Brain pericyte (primary cell): ENCODE measurements at places on chromosomes 4 and X.

DNA sequence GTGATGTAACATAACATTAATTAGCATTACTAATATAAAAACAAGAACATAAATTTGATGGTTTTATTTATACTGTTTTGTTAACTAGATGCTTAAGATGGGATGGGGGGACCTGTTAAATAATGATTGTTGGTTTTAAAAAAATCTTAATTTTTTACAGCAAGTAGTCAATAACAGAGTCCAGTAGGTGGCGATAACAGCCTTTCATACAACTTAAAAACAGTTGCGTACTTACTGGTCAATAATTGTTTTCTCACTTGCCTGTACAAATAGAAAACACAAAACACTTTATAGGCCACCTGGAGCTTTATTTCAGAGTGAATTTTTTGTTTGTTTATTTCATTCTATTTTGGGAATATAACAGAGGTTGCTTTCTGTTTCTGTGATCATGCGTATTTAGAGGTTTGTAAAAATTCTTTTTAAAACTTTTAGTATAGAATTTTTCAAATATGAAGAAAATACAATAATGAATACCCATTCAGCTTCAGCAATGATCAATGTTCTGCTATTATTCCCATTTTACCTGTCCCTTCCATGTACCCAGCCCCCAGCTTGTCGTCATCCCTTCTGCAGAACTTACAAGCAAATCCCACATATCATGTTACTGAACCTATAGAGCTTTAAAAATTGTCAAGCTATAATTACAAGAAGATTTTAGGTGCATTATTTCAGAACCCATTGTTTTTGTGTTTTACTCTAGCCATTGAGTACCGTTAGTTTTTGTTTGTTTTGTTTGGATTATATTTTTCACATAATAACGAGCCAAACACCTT is 97.1 kb downstream of the MRPL1 start:
- DNase-seq: no peak

- no peak for DNase-seq
These were observed 4.7 kb downstream of the TMSB4X start for GRCh38 chrX:12979616-12980015.

DNA sequence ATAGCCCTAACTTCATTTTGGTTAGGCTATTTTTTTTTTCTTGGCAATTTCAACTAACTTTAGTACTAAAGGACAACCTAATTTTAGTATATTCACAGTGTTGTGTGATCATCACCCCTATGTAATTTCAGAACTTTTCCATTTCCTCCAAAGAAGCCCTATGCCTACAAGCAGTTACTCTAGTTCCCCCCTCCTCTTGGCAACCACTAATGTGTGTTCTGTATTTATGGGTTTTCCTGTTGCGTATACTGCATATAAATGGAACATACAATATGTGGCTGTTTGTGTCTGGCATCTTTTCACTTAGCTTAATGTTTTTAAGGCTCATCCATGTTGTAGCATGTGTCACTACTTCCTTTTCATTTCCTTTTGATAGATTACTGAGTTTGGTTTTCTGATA is 57.6 kb downstream of the N4BP2 start:
- no peak for DNase-seq

DNA sequence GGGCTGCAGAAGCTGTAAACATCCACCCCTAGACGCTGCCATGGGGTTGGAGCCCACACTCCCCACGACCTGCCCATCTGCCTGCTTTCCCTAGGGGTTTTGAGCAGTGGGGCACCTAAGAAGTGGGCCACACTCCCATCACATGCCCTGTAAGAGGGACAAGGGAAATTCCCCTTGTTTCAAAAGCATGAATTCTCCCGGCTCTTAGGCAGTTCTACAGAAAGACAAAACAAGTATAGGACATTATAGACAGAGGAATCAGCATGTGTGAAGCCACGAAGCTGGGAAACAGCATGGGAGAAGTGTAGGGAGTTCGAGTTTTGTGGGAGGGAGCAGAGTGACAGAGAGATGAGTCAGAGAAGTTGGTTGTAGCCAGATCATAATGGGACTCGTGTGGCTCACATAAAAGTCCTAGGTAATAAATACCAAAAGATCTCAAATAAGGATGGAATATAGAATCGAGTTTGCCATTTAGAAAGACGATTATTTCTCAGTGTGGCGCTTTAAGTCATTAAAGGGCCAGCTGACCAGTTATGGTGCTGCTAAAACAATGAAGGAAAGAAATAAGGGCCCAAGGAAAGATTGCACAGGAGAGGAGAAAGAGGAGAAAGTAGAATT is 23.9 kb downstream of the APOO start:
- DNase-seq: peak; percentile 51

- no peak for DNase-seq
These were observed 13.7 kb downstream of the ZBTB33 start for GRCh38 chrX:120264341-120264740.

DNA sequence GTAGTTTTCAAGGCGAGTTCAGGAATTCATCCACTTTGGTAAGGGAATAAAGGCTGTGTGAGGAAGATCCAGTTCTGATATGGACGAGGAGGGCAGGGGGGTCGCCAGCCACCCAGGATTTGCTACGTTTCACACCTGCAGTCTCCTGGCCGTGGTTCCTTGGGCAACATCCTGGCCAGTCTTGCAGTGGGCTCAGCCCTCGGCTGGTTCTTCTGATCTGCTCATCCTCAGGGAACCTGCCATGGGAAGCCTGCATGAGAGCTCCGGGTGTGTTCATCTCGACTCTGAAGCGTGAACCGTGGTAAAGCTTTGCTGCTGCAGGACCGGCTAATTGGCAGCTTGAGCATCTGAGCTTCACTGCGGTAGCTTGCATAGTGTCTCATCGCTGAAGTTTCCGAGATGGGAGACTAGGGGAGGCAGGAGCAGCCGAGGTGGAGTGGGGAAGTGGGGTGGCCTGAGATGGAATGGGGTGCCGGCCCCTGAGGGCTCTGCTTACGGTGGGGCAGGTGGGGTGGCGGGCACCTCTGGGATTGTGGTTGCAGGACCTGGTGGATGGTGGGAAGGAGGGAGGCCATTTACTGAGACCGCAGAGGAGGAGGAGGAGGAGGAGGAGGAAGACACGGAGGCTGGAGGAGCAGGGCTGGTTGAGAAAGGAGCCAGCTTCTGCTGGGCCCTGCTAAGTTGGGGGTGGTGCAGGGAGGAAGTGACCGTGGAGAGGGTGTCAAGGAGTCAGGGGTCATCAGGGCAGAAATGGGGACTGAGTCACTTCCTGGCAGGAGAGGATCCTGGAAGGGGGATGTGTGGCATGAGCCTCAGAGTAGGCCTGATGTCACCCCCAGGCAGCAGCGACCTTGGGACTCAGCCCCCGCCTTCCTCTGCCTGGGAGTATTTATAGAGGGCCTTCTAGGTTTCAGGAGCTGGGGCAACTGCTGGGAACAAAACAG is 213.1 kb upstream of the PSAPL1 start:
- no peak for DNase-seq

GRCh38 chrX:78375894-78376293 is 48.5 kb upstream of the CYSLTR1 start:
- DNase-seq: no peak

GRCh38 chr4:129453524-129454200 is 357.7 kb downstream of the C4orf33 start:
- no peak for DNase-seq

DNA sequence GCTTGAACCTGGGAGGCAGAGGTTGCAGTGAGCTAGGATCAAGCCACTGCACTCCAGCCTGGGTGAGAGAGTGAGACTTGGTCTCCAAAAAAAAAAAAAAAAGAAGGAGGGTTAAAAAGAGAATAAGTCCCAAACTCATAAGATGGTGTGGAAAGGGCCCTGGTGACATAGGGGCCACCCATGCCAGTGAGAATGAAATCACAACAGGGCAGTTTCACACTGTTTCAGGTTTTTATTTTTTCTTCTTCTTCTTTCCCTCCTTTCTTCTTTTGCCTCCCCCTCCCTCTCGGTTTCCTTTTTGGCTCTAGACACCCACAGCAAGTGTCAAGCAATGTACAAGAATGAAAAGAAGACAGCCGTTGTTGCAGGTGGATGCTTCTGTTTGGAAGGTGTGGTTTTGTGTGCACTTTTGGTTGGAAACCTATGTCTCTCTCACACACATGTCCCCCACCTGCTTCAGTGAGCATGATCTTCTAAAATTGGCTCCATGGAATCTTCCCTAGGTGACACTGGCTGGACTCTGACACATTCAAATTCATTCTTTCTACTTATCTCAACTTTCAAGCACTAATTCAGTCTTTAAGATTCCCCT is 14.4 kb upstream of the TLR8 start:
- no peak for DNase-seq

DNA sequence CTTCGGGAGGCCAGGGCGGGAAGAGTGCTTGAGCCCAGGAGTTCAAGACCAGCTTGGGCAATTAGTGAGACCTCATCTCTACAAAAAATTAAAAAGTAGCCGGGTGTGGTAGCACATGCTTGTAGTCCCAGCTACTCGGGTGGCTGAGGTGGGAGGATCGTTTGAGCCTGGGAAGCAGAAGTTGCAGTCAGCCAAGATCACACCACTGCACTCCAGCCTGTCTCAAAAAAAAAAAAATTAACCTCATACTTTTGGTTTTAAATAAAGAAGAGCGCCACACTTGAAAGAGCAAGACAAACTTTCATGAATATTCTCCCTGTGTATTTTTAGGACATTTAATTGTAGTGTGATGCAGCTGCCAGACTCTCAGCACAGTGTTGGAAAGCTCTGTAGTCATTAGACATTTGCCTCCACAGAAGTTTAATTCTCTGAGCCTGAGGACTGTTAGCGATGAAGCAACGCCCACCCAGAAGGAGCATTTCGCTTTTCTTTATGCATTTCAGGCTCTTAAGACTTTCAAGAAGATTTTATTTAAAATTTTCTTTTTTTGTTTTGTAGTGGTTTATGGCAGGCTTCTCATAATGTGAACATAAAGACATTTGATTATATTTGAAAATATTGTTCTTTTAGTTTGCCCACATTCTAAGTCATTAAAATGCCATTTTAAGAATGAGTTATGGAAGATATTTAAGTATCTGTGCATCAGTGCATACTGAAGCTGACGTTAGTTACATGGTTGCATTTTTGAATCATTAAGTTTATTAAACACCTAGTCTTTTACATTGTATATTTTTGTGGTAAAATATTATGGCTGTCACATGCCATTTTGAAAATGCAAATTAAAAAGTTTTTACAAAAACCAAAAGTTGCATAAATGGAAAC is 45.8 kb downstream of the DCLK2 start:
- no peak for DNase-seq

- DNase-seq: no peak
These were observed at the start of gene TCEAL9 for GRCh38 chrX:103356130-103356798. Gene TCEAL9 (plus strand): TSS chrX:103356506. CDS start chrX:103357685, 1,179 bp downstream.

DNA sequence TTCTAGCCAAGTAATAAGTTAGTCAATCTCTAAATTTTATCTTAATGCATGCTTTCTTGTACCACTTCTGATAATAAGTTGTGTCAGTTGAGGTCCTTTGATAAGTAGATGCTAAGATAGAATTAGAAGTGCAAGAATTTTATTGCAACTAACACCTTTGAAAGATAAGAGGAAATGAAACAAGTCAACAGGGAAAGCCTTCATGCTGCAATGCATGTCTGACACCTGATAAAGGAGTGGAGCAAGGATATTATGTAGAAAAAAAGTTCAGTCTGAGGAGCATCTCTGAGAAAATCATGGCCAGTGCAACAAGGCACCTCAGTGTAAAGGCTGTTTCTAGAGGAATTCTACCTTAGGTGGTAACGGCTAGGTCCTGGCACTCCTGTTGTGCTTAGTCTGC is 210.7 kb upstream of the PPP1R2C start:
- DNase-seq: no peak

- no peak for DNase-seq
These were observed 5.1 kb upstream of the DHX15 start for GRCh38 chr4:24589448-24589847.

DNA sequence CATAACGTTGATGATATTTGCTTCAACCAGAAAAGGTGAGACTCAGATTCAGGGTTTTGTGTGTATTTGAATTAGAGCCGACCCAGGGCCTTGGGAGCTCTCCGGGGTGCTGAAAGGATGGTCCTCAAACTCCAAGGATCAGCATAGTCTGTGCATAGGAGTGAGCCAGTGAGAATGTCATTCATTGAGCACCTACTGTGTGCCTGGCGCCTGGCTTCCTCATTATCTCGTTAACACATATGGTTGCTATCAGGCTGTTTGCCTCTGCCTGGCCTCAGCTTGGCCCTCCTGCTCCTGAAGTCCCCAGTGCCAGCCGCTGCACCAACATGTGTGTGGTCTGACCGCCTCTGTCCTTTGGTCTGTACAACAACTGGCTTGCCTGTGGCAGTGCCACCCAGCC is 25.1 kb upstream of the JAKMIP1 start:
- no peak for DNase-seq

DNA sequence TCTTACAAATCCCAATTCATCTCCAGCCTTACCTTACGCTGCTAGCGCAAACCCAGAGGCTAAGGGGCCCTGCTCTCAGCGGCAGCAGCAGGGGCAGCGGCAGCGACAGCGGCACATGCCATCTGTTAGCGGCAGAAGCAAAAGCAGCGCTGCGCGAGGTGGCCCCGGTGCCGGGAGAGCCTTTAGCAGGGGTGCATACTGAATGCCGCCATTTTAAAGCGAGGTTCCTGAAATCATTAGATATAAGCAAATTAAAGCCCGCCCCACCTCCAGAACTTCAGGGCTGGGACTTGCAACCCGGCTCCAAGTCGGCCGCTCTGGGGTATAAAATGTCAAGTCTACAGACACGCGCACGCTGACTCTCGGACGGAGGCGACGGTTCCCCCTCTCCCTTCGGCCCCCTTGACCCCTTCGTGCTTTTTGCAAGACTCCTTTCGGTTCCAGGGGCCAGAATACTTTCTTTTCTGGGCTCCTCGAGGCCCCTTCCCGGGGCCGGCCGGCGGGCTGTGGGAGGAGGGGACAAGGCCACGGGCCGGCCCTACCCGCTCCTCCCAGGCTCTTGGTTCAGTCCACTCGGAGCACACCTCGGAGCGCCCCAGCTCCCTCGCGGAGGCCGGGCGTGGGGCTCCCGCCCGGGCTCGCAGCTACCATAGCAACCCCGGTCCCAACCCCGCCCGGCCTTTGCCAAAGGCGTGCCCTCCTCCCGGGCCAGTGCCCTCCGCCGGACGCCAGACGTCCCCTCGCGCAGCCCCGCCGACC is at the start of gene MBNL3:
MBNL3 (minus strand) TSS at position 220 of the 759 bp plus-strand sequence. CDS start 49,427 bp downstream, outside the sequence.
- DNase-seq: no peak

GRCh38 chrX:7269991-7270390 is 122.0 kb upstream of the PUDP start:
- DNase-seq: no peak

DNA sequence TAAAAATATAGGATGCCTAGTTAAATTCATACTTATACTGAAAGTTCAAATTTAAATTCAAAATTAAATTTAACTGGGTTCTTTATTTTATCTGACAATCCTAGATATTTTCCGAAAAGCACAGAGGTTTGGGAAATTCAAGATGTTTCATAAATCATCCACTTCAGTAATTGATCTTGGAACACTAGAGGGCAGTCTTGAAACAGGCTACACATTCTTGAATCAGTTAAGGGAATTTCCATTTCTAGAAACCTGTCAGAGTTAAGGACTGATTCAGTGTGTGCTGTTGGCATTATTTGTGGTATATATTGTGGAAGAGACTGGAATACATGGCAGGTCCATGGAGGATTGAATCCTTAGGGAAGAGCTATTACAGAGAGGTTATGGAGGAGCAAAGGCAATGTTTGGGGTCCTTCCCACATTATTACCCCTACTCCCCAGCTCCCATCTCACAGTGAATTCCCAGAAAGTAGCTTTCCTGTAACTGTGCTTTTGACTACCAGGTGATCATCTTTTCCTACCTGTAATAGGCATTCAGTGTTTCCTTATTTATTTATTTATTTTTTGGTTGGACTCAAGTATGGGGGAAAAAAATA is 92.9 kb downstream of the EGF start:
- peak; percentile 17 for DNase-seq
